NCI-H146 (cell line): ENCODE measurements at places on chromosomes 4 and X.

DNA sequence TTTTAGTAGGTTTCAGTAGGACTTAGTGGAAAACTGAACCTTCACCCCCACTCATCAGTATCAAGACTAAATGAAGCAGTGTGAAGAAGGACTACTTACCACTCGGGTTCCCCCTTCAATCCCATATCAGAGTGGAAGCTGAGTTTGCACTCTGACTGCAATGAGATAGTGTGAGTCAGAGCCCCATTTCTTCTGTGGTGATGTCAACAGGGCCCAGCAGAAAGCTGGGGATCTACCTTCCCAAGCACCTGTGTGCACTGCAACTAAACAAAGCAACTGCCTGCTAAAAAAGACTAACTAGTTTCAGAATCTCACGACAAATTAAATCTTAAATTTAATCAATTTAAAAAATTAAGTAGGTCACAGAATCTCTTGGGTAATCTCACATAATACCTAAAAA lies 1837.0 kb upstream of the PCDH7 start:
- no peak for DNase-seq

GRCh38 chr4:186782302-186782701 lies 58.6 kb upstream of the FAT1 start:
- DNase-seq = no peak

- no peak for DNase-seq
Observed at GRCh38 chr4:106424426-106424825, 55.8 kb upstream of the GIMD1 start.

- DNase-seq = no peak
Observed at GRCh38 chr4:71765821-71766383, 18.0 kb downstream of the GC start.

- no peak for DNase-seq
Observed at GRCh38 chr4:8149664-8150063, 8.9 kb downstream of the ABLIM2 start.

DNA sequence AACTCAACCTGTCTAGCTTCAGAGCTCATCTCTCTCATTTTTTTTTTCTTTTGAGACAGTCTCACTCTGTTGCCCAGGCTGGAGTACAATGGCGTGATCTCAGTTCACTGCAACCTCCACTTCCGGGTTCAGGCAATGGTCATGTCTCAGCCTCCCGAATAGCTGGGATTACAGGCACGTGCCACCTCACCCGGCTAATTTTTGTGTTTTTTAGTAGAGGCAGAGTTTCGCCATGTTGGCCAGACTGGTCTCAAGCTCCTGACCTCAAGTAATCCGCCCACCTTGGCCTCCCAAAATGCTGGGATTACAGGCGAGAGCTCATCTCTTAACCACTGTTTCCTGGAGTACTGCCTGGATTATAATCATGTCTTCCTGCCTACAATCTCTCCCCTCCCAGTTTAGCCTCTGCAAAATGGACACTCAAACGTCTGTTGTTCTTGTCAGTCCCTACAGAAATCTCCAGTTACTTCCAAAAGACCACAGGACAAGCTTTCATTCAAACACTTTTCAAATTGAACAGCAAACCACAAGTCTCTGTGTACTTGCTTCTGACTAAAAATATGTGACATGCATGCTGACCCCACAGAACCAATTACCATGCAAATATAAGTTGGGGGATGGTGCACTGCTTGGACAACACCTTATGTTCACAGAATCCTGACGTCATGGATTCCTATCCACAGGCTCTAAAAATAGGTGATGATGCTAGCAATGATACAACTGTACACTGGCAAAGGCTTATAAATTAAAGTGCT lies 137.2 kb downstream of the SH3KBP1 start:
- peak; percentile 16 for DNase-seq

DNA sequence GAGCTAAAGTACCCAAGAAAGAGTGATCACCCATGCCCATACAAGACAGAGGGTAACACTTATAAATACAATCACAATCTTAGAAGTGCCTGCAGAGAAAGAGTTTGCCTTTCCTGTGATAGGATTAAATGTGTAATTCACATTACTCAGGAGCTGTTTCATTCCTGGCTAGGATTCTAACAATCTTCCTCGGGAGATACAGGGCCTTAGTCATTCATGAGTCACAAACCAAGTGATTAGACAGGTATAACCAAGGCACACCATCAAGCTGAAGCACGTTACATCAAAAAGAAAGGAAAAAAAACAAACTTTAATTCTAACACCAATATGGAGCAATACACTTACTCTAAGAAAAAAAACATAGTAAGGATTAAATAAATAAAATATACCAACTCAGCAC lies 14.9 kb downstream of the ABCG2 start:
- no peak for DNase-seq

DNA sequence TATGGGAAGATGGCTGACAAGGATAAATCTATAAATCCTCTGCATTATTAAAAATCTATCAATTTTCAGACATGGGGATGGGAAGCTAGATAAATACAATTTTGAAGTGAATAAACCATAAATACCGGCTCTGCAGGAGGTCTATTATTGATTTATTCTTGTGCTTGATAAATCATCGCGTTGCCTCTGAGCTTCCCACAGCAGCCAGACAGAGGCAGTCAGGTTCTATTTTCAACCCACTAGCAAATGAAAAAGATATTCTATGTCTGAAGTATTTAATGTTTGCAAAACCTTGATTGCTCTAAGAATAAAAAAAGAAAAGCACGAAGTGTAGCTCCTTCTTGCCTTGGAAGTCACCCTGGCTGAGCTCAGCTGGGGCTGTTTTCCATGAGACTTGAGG lies 216.2 kb downstream of the DHRSX start:
- no peak for DNase-seq
